ENCODE measurements at places on chromosomes 4 and X.

GRCh38 chrX:24371391-24371972 is 11.0 kb downstream of the SUPT20HL1 start:
- peak; percentile 17 for DNase-seq

GRCh38 chr4:139555705-139556070 is 331 bp downstream of the SETD7 start:
- no peak for DNase-seq

DNA sequence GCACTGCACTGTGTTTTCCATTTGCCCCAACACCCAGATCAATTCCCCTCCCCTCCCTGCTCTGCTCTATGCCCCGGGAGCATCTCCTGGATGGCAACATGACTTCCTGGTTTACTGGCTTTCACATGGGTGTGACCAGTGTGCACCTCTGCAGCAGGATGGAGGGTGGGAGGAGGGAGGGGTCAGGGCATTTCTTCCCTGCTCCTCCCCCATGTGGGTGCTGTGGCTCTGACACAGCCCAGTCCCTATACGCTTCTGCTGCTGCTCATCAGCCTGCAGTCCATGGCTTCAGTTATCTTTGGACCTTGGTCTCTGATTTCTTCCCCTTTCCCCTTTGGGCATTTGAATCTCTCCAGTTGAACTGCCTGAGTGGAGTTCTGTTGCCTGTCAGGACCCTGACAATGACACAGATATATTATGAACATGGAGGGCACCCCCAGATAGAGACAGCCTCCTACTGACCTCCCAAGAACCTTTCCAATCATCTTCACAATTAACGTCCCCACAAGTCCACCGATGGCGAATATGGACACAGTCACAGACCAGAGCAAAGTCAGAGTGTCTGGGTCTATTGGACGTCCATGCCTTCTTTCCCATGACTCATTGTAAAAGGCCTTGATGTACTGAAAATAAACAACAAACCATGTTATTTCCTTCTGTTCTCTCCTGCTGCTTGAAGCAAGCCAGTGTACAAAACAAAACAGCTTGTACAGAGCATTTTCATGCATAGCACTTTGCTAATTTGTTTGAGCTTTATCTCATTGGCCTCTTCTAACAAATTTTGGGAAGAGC is 24.8 kb downstream of the SLC2A9 start:
- DNase-seq = no peak

DNA sequence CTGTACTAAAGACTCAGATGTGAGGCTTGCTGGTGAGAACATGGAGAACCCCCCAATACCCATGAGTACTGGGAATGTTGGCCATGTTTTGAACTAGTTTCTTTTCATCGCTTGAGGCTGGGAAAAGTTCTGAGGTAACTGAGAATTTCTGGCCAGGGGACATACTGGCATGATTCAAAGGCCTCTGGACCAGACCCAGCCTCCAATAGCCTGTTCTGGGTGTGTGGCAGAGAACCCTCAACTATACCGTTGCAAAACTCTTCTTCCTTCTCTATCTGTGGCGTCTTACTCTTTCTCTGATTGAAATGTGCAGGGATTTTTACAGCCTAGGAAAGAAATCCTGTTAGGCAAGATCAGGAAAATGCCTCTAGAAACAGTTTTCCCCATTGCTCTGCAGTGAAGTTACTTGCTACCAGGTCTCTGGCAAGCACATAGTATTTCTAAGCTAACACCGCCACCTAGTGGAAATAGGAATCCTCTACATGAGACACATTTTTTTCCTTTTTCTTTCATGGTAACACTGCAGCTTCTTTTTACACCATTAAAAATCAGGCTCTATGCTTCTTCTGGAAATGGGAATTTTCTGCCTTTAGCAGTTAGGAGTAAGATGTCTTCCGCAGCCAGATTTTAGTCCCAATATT is 170.7 kb upstream of the ZCCHC13 start:
- no peak for DNase-seq

- DNase-seq = peak; percentile 5
These were observed 194.0 kb downstream of the GASK1B start for GRCh38 chr4:157978680-157979361.

DNA sequence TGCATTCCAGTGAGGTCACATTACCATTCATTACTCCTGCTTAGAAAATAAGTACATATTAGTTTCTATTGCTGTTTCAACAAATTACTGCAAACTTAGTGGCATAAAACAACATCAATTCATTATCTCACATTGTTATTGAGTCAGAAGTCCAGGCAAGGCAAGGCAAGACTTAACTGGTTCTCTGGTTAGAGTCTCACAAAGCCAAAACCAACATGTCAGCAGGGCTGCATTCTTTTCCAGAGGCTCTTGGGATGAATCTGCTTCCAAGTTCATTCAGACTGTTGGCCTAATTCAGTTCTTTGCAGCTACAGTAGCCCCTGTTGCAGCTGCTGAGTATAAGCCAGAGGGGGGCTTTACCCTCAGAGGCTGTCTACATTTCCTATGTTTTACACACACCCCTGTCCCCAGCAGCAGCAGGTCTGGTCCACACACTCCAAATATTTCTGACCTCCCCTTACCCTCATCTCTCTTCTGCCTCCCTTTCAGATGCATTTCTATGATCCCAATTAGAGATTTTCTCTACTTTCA is 892.1 kb upstream of the EPHA5 start:
- no peak for DNase-seq

- DNase-seq = no peak
These were observed 114.2 kb downstream of the ZNF827 start for GRCh38 chr4:145824463-145824862.

DNA sequence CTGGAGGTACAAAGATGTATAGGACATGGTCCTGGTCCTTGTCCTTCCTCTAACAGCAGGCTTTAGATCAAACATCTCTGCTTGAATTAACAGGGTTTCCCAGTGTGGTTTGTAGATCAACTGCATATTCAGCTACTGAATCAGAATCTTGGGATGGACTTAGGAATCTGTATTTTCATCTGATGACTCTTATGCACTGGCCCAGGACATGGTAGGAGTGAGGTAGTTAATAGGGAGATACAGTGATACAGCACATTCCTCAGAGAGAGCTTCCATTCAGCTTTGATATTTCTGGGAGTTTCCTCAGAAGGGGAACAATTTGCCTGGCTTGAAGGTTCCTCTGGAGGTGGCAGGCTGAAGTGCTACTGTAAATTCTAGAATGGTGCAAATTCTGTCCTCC is 203.1 kb downstream of the LARP7 start:
- no peak for DNase-seq

GRCh38 chr4:53635697-53636483 is 44.6 kb upstream of the LNX1 start:
- DNase-seq = no peak

GRCh38 chr4:124726269-124726668 is 13.7 kb upstream of the ANKRD50 start:
- DNase-seq = no peak

DNA sequence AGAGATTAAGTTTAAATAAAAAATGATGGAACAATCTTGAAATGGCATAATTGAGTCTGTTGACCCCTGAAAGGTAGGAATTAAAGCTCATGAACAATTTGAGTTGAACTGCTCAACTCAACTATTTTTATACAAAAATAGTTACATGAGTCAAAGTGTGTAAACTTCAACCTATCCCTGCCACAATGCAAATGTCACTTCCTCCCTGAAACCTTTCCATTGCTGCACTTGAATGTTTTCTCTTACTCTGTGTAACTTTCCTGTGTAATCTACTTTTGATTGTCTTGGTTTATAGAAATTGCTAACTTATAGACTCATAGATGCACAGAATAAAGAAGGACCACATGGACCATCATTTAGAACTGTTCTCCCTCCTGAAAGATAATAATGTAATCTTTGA is 218.5 kb downstream of the GBA3 start:
- no peak for DNase-seq

All from stimulated activated CD8-positive, alpha-beta memory T cell treated with anti-CD3 and anti-CD28 coated beads, Interleukin-15, amount 100 ng/mL, for 4 hours (primary cell).